ENCODE measurements at places on chromosomes 2 and 18. TPM values are rescaled to one million over a fixed set of nuclear protein-coding genes. Genes with fewer than 3 reads are reported as not detected.

The RAB6D gene
- total RNA-seq = not detected

The SERPINE2 gene
- total RNA-seq = 4.8 TPM

The CHST10 gene
- 7.6 TPM for total RNA-seq

The FAHD2B gene
- 33.9 TPM for total RNA-seq

The LCT gene
- total RNA-seq = 0.06 TPM

The DNER gene
- not detected for total RNA-seq

The RAB1A gene
- 101 TPM for total RNA-seq

The IL1R1 gene
- 0.06 TPM for total RNA-seq

The ACTR1B gene
- total RNA-seq = 81.9 TPM

The ZNF804A gene
- total RNA-seq = not detected

The LYG2 gene
- total RNA-seq = not detected

The ZNF385B gene
- total RNA-seq = not detected

The GCA gene
- total RNA-seq = 4.0 TPM

The UGT1A5 gene
- total RNA-seq = not detected

The REG3G gene
- total RNA-seq = not detected

The SLC9A4 gene
- not detected for total RNA-seq

The ICOS gene
- total RNA-seq = 52.5 TPM

The ZNF521 gene
- not detected for total RNA-seq

The TMEM163 gene
- total RNA-seq = 0.14 TPM

The CNDP1 gene
- total RNA-seq = 0.22 TPM

The NEURL3 gene
- not detected for total RNA-seq

The POTEE gene
- 0.17 TPM for total RNA-seq

The CPO gene
- total RNA-seq = not detected

The RPIA gene
- 26.5 TPM for total RNA-seq

The C2orf42 gene
- 14.7 TPM for total RNA-seq

The CYTIP gene
- 430 TPM for total RNA-seq

The CYP27A1 gene
- total RNA-seq = not detected

The SLC11A1 gene
- 0.92 TPM for total RNA-seq

The GPR17 gene
- total RNA-seq = not detected

The GPR39 gene
- total RNA-seq = not detected

The LRATD1 gene
- not detected for total RNA-seq

The CLEC4F gene
- not detected for total RNA-seq

The SEPTIN2 gene
- total RNA-seq = 246 TPM

The APLF gene
- total RNA-seq = 4.2 TPM

The SP140 gene
- 48.6 TPM for total RNA-seq

The IL37 gene
- not detected for total RNA-seq

The TNS1 gene
- total RNA-seq = not detected

The SUPT7L gene
- total RNA-seq = 54.0 TPM

The INPP5D gene
- 105 TPM for total RNA-seq

The TNFRSF11A gene
- total RNA-seq = 0.28 TPM

The STARD6 gene
- not detected for total RNA-seq

Measured in CD8-positive, alpha-beta T cell (primary cell).